ENCODE measurements at places on chromosomes 13 and 19. TPM values are rescaled to one million over a fixed set of nuclear protein-coding genes. Genes with fewer than 3 reads are reported as not detected.
A peak's percentile ranks its signal among the peaks of the same experiment; 100 is the strongest.

METTL21C gene
- total RNA-seq: not detected

- H3K27ac ChIP-seq: no peak overlapping the region
- no peaks in the 10 kb centered on the region for H3K27me3 ChIP-seq
- DNase-seq: no peak
- no peaks in the 10 kb centered on the region for H3K36me3 ChIP-seq
- H3K4me3 ChIP-seq: no peak overlapping the region
These were observed 3.2 kb downstream of the OR7C2 start for GRCh38 chr19:14944456-14944855.

- no peak for DNase-seq
- H3K27ac ChIP-seq: no peak overlapping the region
- H3K27me3 ChIP-seq: peaks cover 16% of the 10 kb centered on the region
- H3K4me1 ChIP-seq: peaks cover 36% of the 10 kb centered on the region
These were observed 900 bp downstream of the MCEMP1 start for GRCh38 chr19:7677669-7678311.

DNA sequence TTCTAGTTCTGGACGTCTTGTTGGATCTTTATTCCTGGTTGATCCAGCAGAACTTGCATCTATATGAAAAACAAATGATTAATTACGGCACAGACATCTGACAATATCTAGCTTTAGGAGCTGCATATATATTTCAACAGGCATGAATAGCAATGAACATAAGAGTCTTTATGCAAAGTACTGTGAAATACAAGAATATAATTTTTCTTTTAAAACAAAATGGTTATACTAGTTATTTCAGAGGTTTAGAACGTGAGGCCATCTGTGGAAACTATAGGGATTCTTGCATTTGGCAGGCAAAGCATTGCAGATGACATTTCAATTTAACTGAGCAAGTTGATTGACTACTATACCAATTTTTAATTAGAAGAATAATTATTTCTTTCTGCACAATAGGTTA lies 40.5 kb downstream of the EFNB2 start:
- peaks cover 38% of the 10 kb centered on the region for H3K36me3 ChIP-seq
- DNase-seq: no peak
- peaks cover 11% of the 10 kb centered on the region for H3K4me1 ChIP-seq

DNA sequence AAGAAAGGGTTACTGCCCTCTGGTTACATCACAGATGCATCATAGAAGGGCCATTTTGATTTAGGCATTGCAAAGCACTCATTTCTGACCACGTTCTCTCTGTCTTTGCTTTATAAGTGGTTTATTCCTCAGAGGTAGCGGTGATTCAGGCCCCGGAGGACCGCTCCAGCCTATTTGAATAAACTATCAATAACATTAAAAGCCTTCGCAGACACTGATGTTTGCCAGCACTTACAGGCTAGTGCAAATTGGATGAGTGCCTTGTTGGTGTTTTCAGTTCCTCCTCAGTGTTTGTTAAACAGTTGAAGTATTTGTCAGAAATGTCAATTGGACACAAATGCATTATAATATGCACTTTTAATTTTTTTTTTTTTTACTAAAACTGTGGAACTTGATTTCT lies 120.2 kb downstream of the RXFP2 start:
- H3K27me3 ChIP-seq: no peaks in the 10 kb centered on the region
- no peaks in the 10 kb centered on the region for H3K4me1 ChIP-seq
- no peak overlapping the region for H3K4me3 ChIP-seq
- DNase-seq: no peak
- H3K36me3 ChIP-seq: no peaks in the 10 kb centered on the region

- no peaks in the 10 kb centered on the region for H3K27me3 ChIP-seq
- H3K4me1 ChIP-seq: no peaks in the 10 kb centered on the region
- no peak overlapping the region for H3K4me3 ChIP-seq
- no peak for DNase-seq
These were observed 222.8 kb downstream of the PCDH20 start for GRCh38 chr13:61192826-61193225.

DNA sequence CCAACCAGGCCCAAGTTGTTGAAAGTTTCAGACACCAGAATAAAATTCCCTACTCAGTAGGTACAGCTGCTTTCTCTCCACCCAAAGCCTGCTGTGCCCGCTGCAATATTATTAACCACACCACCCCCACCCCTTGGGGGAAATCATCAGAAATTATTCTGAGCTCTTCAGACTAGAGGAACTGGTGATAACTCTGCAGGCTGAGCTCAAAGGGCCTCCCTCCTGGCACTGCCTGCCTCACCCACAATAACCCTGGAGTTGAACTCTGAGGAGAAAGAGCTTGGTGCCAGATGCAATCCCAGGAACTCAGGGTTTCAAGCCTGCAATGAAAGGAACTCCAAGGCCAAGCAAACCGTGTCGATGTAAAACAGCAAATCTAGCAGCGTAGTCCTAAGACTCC lies 381.7 kb upstream of the ZNF507 start:
- no peaks in the 10 kb centered on the region for H3K36me3 ChIP-seq
- DNase-seq: no peak
- H3K4me1 ChIP-seq: peaks cover 3% of the 10 kb centered on the region
- no peak overlapping the region for H3K27ac ChIP-seq
- no peaks in the 10 kb centered on the region for H3K27me3 ChIP-seq

IFI30 gene
- total RNA-seq: 35.6 TPM

- no peaks in the 10 kb centered on the region for H3K36me3 ChIP-seq
- H3K4me3 ChIP-seq: no peak overlapping the region
- DNase-seq: no peak
- H3K27ac ChIP-seq: no peak overlapping the region
- peaks cover 2% of the 10 kb centered on the region for H3K4me1 ChIP-seq
- peaks cover 18% of the 10 kb centered on the region for H3K27me3 ChIP-seq
These were observed 10.5 kb upstream of the B3GNT3 start for GRCh38 chr19:17784201-17785008.

- H3K4me1 ChIP-seq: no peaks in the 10 kb centered on the region
- no peak overlapping the region for H3K27ac ChIP-seq
- no peak for DNase-seq
- no peaks in the 10 kb centered on the region for H3K36me3 ChIP-seq
- no peak overlapping the region for H3K4me3 ChIP-seq
These were observed 10.1 kb downstream of the C19orf38 start for GRCh38 chr19:10858204-10858828.

SHANK1 gene
- total RNA-seq: not detected

GRCh38 chr19:44694184-44694579 lies 4.8 kb upstream of the CEACAM16 start:
- H3K27me3 ChIP-seq: peaks cover 5% of the 10 kb centered on the region
- no peaks in the 10 kb centered on the region for H3K36me3 ChIP-seq
- DNase-seq: no peak
- peaks cover 8% of the 10 kb centered on the region for H3K4me1 ChIP-seq
- no peak overlapping the region for H3K27ac ChIP-seq

DNA sequence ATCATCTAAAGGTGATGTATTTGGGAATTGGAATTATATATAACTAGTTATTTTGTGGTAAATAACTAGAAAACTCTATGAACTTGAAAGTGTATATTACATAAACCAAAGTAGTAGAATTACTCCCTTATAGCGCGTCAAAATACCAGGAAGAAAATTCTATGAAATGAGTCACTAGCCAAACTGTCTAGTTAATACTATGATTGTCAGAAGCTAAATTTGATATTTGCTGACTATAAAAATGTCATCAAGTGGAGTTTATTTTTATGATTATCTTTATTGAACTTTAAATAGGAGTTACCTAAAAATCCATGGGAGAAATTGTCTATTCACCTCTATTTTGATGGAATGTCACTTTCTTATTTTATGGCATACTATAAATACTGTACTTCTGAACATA lies 100.6 kb downstream of the RNF17 start:
- no peak overlapping the region for H3K4me3 ChIP-seq
- no peak overlapping the region for H3K27ac ChIP-seq
- no peaks in the 10 kb centered on the region for H3K27me3 ChIP-seq
- H3K36me3 ChIP-seq: no peaks in the 10 kb centered on the region
- DNase-seq: no peak

FTL gene
- total RNA-seq: 883 TPM

DNA sequence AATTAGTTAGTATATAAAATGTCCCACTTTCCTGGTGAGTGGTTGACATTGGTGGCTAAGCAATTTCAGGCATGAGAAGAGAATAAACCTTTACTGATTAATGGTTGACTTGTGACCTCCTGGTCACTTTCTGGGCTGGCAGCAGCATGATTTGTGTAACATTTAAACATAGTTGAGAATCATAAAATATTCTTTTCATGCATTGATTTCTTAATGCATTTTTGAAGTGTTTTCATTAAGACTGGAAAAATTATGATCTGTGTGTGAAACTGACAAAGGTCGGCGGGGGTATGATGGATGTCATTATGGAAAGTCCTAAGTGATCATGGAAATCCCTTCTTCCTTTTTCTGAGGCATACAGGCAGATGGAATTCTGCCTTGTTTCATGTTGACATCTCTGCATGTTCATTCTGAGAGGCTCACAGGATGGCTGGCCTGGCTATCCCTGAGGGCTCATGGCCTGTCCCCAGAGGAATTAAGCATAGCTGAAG lies 98.7 kb upstream of the RNF113B start:
- no peaks in the 10 kb centered on the region for H3K36me3 ChIP-seq
- no peaks in the 10 kb centered on the region for H3K27me3 ChIP-seq
- DNase-seq: no peak
- H3K4me1 ChIP-seq: no peaks in the 10 kb centered on the region
- H3K27ac ChIP-seq: no peak overlapping the region

CYP4F3 gene
- total RNA-seq: 9.5 TPM

KLK2 gene
- total RNA-seq: not detected

DNA sequence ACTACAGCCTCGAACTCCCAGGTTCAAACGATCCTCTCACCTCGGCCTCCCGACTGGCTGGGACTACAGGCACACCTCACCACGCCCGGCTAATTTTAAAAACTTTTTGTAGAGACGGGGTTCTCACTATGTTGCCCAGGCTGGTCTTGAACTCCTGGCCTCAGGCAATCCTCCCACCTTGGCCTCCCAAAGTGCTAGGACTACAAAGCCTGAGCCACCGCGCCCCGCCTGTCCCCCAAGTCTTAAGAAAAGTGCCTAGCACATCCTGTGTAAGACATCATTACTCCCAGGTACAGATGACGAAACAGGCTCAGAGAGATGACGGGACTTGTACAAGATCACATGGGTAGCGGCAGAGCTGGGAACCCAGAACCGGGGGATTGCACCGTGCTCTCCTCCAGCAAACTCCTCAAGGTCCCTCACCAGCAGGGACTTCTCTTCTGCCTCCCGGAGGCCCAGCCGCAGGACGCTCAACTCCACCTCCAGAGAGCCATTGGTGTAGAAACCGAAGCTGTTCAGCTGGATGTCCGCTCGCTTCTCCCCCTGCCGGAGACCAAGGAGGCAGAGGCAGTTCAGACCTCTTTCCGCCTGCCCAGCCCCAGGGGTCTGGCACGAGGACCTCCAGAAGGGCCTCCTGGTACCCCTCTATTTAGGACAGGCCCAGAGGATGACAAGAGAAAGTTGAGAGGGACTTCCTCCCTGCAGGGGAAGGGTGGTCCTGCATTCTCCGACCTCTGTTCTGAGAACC lies 1.0 kb downstream of the GPR108 start:
- peaks cover 30% of the 10 kb centered on the region for H3K36me3 ChIP-seq
- H3K27me3 ChIP-seq: no peaks in the 10 kb centered on the region
- H3K4me1 ChIP-seq: peaks cover 37% of the 10 kb centered on the region
- peak overlapping the region; percentile 95 for H3K27ac ChIP-seq

- no peak for DNase-seq
- no peaks in the 10 kb centered on the region for H3K4me1 ChIP-seq
- no peak overlapping the region for H3K27ac ChIP-seq
- no peaks in the 10 kb centered on the region for H3K27me3 ChIP-seq
- no peaks in the 10 kb centered on the region for H3K36me3 ChIP-seq
These were observed 290.2 kb downstream of the SLITRK1 start for GRCh38 chr13:83592095-83592494.

DNA sequence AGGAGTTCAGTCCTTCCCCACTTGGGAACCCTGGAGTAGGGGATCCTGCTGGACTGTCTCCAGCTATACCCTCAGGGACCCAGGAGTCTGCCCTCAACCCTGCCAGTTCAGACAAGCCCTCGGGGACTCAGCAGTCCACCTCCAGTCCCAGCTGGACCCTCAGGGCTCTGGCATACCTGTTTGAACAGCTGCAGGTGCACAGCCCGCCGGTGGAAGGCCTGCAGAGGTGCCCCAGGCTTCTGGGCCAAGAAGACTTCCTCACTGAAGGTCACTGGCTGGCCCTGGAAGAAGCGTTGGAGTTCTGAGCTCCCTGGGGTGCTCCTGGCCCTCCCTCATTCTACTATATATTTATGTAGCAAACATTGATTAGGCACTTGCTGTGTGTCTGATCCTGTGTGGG lies 8.6 kb downstream of the CRB3 start:
- peaks cover 4% of the 10 kb centered on the region for H3K36me3 ChIP-seq
- H3K4me3 ChIP-seq: no peak overlapping the region
- H3K27ac ChIP-seq: no peak overlapping the region
- DNase-seq: no peak

GRCh38 chr13:32001769-32002168 lies 29.8 kb upstream of the FRY start:
- H3K4me3 ChIP-seq: no peak overlapping the region
- no peaks in the 10 kb centered on the region for H3K4me1 ChIP-seq
- no peak overlapping the region for H3K27ac ChIP-seq
- no peaks in the 10 kb centered on the region for H3K27me3 ChIP-seq

CD70 gene
- not detected for total RNA-seq

C19orf53 gene
- 84.2 TPM for total RNA-seq

APOC1 gene
- total RNA-seq: 38.6 TPM

- H3K27me3 ChIP-seq: no peaks in the 10 kb centered on the region
- no peak overlapping the region for H3K4me3 ChIP-seq
- H3K36me3 ChIP-seq: no peaks in the 10 kb centered on the region
- no peaks in the 10 kb centered on the region for H3K4me1 ChIP-seq
These were observed 1181.2 kb downstream of the PCDH9 start for GRCh38 chr13:66048888-66049287.

- no peak overlapping the region for H3K27ac ChIP-seq
- peaks cover 57% of the 10 kb centered on the region for H3K27me3 ChIP-seq
- no peaks in the 10 kb centered on the region for H3K36me3 ChIP-seq
- peaks cover 22% of the 10 kb centered on the region for H3K4me1 ChIP-seq
These were observed 56.6 kb downstream of the CELF5 start for GRCh38 chr19:3281026-3281425.

CFD gene
- 195 TPM for total RNA-seq

GRCh38 chr19:2059422-2060201 lies 8.6 kb upstream of the MKNK2 start:
- peak overlapping the region; percentile 66 for H3K4me3 ChIP-seq
- no peaks in the 10 kb centered on the region for H3K27me3 ChIP-seq
- peaks cover 82% of the 10 kb centered on the region for H3K4me1 ChIP-seq

DNA sequence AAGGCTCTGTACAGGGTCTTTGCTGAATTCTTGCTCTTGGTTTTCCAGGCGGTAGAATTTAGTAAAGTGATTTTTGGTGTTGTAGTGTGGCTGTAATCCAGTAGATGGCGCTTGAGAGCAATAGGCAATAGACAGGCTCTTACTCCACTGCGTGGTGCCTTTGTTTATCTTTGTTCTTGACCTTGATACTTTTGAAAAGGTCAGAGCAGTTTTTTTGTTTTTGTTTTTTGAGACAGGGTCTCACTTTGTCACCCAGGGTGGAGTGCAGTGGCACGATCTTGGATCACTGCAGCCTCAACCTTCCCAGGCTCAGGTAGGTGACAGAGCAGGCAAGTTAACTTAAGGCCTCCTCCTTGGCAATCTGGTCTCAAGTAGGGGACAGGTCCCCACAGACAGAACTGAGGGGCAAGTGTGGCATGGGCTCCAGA lies 12.2 kb upstream of the LILRA5 start:
- H3K4me3 ChIP-seq: no peak overlapping the region
- DNase-seq: no peak

- no peaks in the 10 kb centered on the region for H3K36me3 ChIP-seq
- peak overlapping the region; percentile 91 for H3K27ac ChIP-seq
- H3K4me3 ChIP-seq: peak overlapping the region; percentile 31
- DNase-seq: peak; percentile 91
- peaks cover 47% of the 10 kb centered on the region for H3K4me1 ChIP-seq
These were observed 12.9 kb downstream of the SPC24 start for GRCh38 chr19:11142528-11143171.

SPTBN4 gene
- 0.30 TPM for total RNA-seq

LGALS14 gene
- total RNA-seq: not detected
